ENCODE measurements at places on chromosomes 1 and 21.

DNA sequence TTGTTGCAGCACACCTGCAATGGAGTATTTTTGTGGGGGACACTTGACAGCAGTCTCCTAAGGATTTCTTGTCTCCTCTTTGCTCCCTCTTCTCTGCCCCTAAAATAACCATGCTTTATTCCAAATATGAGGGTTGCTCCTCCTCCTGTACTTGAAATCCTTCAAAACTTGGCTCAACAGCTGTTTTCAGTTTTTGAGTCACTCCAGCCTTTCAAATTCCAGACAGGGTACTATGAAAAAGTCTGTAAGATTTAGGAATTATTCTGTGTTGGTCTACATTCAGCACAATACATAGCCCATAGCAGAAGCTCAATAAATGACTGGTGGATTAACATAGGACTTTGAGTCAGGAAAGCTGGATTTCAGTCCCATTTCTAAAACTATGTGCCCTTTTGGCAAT, 5.5 kb downstream of the AP4B1 start:
- H3K4me1 ChIP-seq, result peaks cover 10% of the 10 kb centered on the region
- H3K36me3 ChIP-seq, result no peaks in the 10 kb centered on the region
- no peak overlapping the region for H3K27ac ChIP-seq
- DNase-seq, result no peak

GRCh38 chr1:44576456-44577150, 97.7 kb downstream of the TMEM53 start:
- no peaks in the 10 kb centered on the region for H3K36me3 ChIP-seq
- H3K27me3 ChIP-seq, result peaks cover 76% of the 10 kb centered on the region
- H3K4me1 ChIP-seq, result no peaks in the 10 kb centered on the region
- no peak overlapping the region for H3K4me3 ChIP-seq
- DNase-seq, result no peak

GRCh38 chr1:161382214-161383019, 14.7 kb upstream of the CFAP126 start:
- no peaks in the 10 kb centered on the region for H3K36me3 ChIP-seq
- H3K4me3 ChIP-seq, result no peak overlapping the region
- H3K27me3 ChIP-seq, result no peaks in the 10 kb centered on the region
- no peak for DNase-seq
- no peak overlapping the region for H3K27ac ChIP-seq
- H3K4me1 ChIP-seq, result no peaks in the 10 kb centered on the region

GRCh38 chr1:228477263-228477662, 9.9 kb upstream of the RNF187 start:
- H3K4me1 ChIP-seq, result no peaks in the 10 kb centered on the region
- no peaks in the 10 kb centered on the region for H3K27me3 ChIP-seq
- H3K4me3 ChIP-seq, result no peak overlapping the region
- H3K36me3 ChIP-seq, result no peaks in the 10 kb centered on the region

DNA sequence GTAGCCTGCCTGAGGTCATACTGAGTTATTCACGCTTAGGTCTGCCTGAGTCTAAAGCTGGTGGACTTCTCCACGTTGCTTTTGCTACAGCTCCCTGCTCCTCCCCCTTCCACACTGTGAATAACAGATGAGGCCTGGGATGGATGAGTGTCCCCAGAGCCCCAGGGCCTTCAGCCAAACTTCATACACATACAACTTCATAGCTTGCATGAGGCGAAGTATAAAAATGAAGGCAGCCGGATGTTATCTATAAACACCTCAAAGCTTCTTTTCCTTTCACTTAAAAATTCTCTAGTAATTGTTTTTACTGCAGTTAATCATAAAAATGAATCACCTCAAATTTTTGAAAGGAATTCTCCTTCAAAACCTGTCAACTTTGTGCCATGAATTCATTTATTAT, 70.2 kb downstream of the DAB1 start:
- H3K4me1 ChIP-seq, result no peaks in the 10 kb centered on the region
- DNase-seq, result no peak
- no peaks in the 10 kb centered on the region for H3K27me3 ChIP-seq
- H3K27ac ChIP-seq, result no peak overlapping the region

- no peak overlapping the region for H3K27ac ChIP-seq
- no peak for DNase-seq
- H3K4me1 ChIP-seq, result peaks cover 39% of the 10 kb centered on the region
- peaks cover 45% of the 10 kb centered on the region for H3K27me3 ChIP-seq
- H3K4me3 ChIP-seq, result no peak overlapping the region
- H3K36me3 ChIP-seq, result no peaks in the 10 kb centered on the region
Measured at GRCh38 chr1:31759298-31760023, 4.7 kb downstream of the ADGRB2 start.

DNA sequence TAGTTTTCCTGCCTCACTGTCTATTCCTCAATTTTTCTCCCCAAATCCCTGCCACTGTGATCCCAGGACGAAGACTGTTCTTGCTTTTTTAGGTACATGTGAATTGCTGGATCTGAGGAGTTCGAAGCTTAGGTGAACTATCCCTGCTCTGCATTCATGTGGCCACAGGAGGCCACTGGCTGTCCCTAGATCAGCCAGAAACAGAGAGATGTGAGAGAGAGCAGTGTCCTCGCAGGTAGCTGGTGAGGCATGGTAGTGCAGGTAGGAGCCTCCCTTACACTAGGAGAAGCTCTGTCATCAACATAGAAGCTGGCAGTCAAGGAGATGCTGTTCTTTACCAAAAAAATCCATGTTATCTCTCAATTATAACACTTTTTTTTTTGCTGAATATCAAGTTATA, 71.5 kb downstream of the USP24 start:
- no peak overlapping the region for H3K4me3 ChIP-seq
- H3K4me1 ChIP-seq, result no peaks in the 10 kb centered on the region
- no peaks in the 10 kb centered on the region for H3K27me3 ChIP-seq
- no peak overlapping the region for H3K27ac ChIP-seq
- no peaks in the 10 kb centered on the region for H3K36me3 ChIP-seq

GRCh38 chr1:162186026-162186374, 116.5 kb downstream of the NOS1AP start:
- no peak overlapping the region for H3K4me3 ChIP-seq
- H3K27me3 ChIP-seq, result no peaks in the 10 kb centered on the region
- DNase-seq, result no peak
- H3K36me3 ChIP-seq, result no peaks in the 10 kb centered on the region
- no peak overlapping the region for H3K27ac ChIP-seq

All from transverse colon (tissue), 4 donors.